Activated T-helper 17 cell treated with anti-CD3 and anti-CD28 coated beads, Interleukin-2, amount 50 U/mL, for 72 hours (primary cell): ENCODE measurements at places on chromosomes 13 and 19. TPM values are rescaled to one million over a fixed set of nuclear protein-coding genes. Genes with fewer than 3 reads are reported as not detected.

- H3K27me3 ChIP-seq: peaks cover 4% of the 10 kb centered on the region
- H3K27ac ChIP-seq: no peak overlapping the region
- no peak overlapping the region for H3K4me3 ChIP-seq
- no peaks in the 10 kb centered on the region for H3K36me3 ChIP-seq
Measured at GRCh38 chr13:101289764-101290163, 126.5 kb downstream of the NALCN start.

The F7 gene
- total RNA-seq: not detected

DNA sequence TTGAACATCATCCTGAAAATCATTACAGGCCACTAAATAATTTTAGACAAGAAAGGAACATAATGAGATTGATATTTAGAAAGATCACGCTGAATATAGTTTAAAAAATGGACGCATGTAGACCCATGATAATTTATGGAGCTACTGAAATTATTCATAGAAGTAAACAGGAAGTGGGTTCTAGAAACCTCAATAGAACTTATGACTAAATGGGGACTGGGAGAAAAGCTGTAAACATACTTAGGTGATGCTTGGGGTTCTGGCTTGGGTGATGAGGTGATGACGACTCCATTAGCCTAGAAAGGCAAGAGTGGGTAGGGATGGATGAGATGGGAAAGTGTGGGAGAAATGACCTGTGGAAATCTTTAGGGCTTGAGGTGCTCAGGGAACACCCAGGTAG, 484.0 kb downstream of the MYO16 start:
- no peaks in the 10 kb centered on the region for H3K36me3 ChIP-seq
- H3K27ac ChIP-seq: no peak overlapping the region
- H3K4me3 ChIP-seq: no peak overlapping the region

DNA sequence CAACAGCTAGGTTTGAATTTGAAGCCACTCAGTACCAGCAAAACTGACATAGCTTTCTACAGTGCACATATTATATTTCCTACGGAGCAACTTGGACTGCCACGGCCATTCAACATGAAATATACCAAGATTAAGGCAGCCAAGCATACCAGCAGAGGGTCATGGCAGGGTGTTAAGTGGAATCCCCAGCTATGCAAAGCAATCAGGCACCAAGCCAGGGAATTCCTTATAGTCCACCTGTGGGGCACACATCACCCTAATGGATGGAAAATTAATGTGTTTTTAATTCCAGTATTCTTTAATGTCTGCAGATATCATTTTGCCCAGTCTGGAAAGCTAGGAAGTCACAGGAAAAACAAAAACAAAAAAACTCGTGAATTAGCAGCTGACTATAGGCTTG, 1190.3 kb downstream of the EFNB2 start:
- H3K27ac ChIP-seq: no peak overlapping the region
- no peaks in the 10 kb centered on the region for H3K27me3 ChIP-seq
- H3K4me1 ChIP-seq: no peaks in the 10 kb centered on the region

- peak; percentile 66 for ATAC-seq
- no peak overlapping the region for H3K4me3 ChIP-seq
- H3K27me3 ChIP-seq: no peaks in the 10 kb centered on the region
- peaks cover 13% of the 10 kb centered on the region for H3K36me3 ChIP-seq
- H3K4me1 ChIP-seq: peaks cover 2% of the 10 kb centered on the region
- H3K27ac ChIP-seq: peak overlapping the region; percentile 1
Measured at GRCh38 chr13:32443111-32443510, 15.2 kb upstream of the N4BP2L1 start.

DNA sequence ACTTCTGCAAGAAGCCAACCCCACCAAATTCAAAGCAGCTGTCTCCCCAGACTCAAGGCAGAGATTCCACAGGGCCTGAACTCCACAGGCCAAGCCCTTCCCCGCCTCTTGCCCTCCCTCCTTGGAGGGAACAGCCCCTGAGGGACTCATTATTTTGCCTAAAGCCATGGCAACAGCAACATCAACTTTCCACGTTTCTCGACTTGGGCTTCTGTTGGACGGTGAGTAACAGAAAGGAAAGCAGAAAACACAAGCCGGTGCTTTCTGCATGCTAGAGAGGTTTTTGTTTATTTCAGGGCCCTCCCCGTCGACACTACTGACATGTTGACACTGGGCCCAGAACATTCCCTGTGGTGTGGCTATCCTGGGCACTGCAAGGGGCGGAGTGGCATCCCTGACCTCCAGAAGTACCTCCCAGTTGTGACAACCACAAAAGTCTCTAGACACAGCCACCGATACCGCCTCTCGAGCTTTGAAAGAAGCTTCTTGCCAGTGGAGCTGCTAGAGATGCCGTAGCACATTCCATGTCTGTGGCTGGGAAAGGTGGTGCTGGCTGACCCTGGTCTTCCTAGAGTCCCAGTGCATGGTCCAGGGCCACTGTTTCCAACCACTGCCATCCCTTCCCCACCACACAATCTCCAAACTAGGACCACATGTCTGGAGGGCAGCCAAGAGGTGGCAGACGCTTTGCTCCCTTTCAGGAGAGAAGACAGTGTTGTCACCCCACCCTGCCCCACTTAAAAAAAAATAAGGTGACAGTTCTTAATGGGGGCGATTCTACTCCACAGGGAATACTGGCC, 12.8 kb downstream of the CAPS start:
- no peak for ATAC-seq
- H3K27ac ChIP-seq: no peak overlapping the region
- H3K27me3 ChIP-seq: no peaks in the 10 kb centered on the region
- H3K36me3 ChIP-seq: peaks cover 99% of the 10 kb centered on the region

The SYNGR4 gene
- not detected for total RNA-seq

DNA sequence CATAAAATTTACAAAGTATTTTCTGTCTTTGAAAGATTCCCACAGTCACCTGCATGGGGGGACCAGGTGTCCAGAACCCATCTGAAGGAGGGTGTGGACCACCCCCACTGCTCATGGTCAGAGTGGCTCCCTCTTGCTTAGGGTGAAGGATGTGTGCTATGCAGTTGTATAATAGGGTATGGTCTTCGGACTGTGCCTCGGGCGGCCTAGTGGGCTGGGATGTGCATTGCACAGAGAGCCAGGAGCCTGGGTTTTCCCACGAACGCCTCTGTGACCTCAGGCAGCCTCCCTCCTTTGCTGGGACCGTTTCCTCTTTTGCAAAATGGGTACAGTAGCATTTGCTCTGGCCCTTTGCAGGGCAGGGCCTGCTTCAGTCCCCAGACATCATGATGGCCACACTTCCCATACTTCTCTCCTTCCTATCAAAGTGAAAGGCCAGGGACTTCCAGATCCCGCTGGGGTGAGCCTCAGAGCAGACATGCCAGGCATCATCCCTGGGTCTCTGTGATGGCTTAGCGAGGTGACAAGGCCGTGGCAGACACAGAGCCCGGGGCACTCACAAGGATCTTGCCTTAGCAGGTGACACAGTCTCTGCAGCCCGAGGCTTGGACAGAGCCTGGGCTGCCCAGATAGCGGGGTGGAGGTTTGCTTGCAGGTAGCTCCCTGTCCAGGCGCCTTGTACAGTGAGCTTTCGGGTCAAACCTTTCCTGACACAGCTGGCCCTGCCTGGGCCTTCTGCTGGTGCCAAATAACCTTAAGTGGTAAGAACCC, 59.4 kb upstream of the ZNF536 start:
- H3K27ac ChIP-seq: no peak overlapping the region
- no peak for ATAC-seq
- no peaks in the 10 kb centered on the region for H3K36me3 ChIP-seq
- H3K27me3 ChIP-seq: no peaks in the 10 kb centered on the region
- no peaks in the 10 kb centered on the region for H3K4me1 ChIP-seq

The MYBPC2 gene
- total RNA-seq: 4.6 TPM

DNA sequence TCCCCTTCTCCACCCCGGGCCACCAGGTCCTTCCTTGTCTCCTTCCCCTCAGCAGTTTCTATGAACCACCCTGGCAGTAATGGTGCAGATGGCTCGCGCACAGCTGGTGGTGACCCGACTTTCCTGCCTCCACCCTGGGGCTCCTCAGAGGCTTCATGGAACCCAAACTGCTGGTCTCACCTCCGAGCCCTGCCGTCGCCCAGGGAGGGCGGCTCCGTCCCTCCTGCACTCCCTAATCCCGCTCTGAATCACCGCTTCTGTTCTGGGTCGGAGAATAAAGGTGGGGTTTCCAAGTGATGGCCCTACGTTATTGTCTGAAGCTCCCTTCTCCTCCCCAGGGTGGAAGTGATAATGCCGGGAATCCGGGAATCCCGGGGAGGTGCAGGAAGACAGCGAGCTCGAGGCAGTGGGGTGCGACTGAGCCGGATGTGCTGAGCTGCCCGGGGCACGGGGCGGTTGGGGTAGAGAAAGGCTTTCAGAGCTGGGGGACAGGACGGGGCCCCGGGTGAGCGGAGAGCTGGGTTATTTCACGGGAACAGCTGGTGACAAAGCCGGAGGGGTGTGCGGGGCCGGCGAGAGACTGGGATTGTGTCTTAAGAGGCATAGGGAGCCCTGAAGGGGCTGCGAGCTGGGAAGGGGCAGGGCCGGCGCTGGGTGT, 711 bp downstream of the FUT2 start:
- peaks cover 6% of the 10 kb centered on the region for H3K27me3 ChIP-seq
- H3K4me1 ChIP-seq: no peaks in the 10 kb centered on the region
- no peak for ATAC-seq
- no peaks in the 10 kb centered on the region for H3K36me3 ChIP-seq

- H3K4me3 ChIP-seq: no peak overlapping the region
- H3K4me1 ChIP-seq: no peaks in the 10 kb centered on the region
- ATAC-seq: no peak
- H3K36me3 ChIP-seq: no peaks in the 10 kb centered on the region
- peaks cover 9% of the 10 kb centered on the region for H3K27me3 ChIP-seq
Measured at GRCh38 chr19:5191091-5191490, 149.5 kb downstream of the PTPRS start.

- H3K36me3 ChIP-seq: no peaks in the 10 kb centered on the region
- no peak overlapping the region for H3K4me3 ChIP-seq
- H3K27ac ChIP-seq: no peak overlapping the region
- H3K27me3 ChIP-seq: no peaks in the 10 kb centered on the region
- H3K4me1 ChIP-seq: peaks cover 10% of the 10 kb centered on the region
Measured at GRCh38 chr13:51541809-51542258, 42.4 kb upstream of the WDFY2 start.

GRCh38 chr19:18149596-18149975, 3.4 kb upstream of the PIK3R2 start:
- peaks cover 16% of the 10 kb centered on the region for H3K4me1 ChIP-seq
- no peaks in the 10 kb centered on the region for H3K27me3 ChIP-seq
- H3K4me3 ChIP-seq: no peak overlapping the region
- ATAC-seq: no peak
- peaks cover 58% of the 10 kb centered on the region for H3K36me3 ChIP-seq

- H3K27ac ChIP-seq: no peak overlapping the region
- no peaks in the 10 kb centered on the region for H3K27me3 ChIP-seq
- H3K4me3 ChIP-seq: peak overlapping the region; percentile 23
- ATAC-seq: peak; percentile 46
- H3K4me1 ChIP-seq: no peaks in the 10 kb centered on the region
Measured at GRCh38 chr13:113448885-113449692, 4.2 kb downstream of the ADPRHL1 start.

- no peak overlapping the region for H3K4me3 ChIP-seq
- ATAC-seq: no peak
- peaks cover 6% of the 10 kb centered on the region for H3K4me1 ChIP-seq
- peaks cover 85% of the 10 kb centered on the region for H3K36me3 ChIP-seq
- H3K27me3 ChIP-seq: no peaks in the 10 kb centered on the region
Measured at GRCh38 chr19:21047716-21048115, 27.3 kb downstream of the ZNF430 start.

GRCh38 chr13:51849145-51850101, 4.4 kb upstream of the TMEM272 start:
- peaks cover 12% of the 10 kb centered on the region for H3K27me3 ChIP-seq
- H3K4me3 ChIP-seq: no peak overlapping the region
- H3K27ac ChIP-seq: no peak overlapping the region

DNA sequence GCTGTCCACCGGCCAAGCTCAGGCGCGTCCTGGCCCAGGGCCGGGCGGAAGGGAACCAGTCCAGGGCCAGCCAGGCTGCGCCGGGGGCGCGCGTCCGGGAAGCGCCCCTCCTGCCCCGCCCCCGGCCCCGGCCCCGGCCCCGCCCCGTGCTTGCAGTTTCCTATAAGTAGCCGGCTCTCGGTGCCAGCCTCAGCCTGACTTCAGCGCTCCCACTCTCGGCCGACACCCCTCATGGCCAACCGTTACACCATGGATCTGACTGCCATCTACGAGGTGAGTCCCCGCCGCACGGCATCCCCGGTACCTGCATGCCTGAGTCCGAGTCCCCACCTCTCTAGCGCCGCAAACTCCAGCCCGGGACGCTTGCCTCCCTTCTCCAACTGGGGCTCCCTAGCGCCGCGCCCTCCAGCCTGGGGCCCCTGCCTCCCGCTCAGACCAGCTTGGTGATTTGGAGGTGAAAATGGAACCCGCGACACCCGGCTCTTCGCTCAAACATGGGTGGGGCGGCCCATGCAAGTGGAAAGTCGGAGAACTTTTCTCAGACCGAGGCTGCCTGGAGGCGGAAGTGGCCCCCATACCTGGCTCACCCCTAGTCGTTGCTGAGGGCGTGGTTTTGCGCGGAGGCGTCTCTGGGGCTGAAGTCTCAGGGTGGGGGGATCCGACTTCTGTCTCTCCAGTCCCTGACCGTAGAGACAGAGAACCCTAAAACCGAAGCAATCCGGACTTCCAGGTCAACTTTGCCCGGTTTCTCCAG, at the start of gene ZFP36:
TSS of gene ZFP36 (plus strand) at position 192 of the 754 bp plus-strand sequence. CDS start at position 250, 58 bp downstream.
- peaks cover 25% of the 10 kb centered on the region for H3K4me1 ChIP-seq
- H3K27ac ChIP-seq: peak within 1 kb of the TSS; percentile 100
- peak; percentile 28 for ATAC-seq
- no peaks in the 10 kb centered on the region for H3K27me3 ChIP-seq
